ENCODE measurements at places on chromosomes 5 and 9.

DNA sequence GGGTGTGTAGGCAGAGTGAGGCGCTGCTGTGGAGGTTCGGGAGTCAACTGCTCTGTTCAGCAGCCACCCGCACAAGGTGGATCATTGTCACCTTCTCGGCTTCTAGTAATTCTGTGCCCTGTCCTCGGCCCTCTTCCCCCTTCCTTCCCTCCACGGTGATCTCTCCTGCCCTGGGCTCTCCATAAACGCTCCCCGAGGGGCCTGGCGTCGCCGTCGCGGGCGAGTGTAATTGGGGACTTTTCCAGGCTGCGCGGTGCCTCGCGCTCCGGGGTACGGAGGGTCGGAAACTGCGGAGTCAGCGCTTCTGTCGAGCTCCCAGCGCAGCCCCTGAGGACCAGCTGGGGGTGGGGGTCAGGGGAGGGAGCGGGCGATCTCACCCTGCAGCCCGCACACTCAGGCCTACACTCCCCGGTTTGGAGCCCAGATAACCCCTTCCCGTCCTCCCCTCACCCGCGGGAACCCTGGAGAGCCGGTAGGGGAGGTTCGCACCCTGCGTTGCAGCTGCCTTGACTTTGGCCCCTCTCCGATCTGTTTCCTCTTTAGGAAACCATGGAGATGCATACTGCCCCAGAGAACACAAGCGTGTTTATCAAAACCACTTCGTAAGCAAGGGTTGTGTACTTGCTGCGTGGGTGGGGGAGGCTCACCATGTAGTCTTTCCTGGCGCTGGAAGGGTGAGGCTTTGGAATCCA is 188.3 kb upstream of the ZNF618 start:
- no peaks in the 10 kb centered on the region for H3K4me1 ChIP-seq
- H3K27ac ChIP-seq: no peak overlapping the region
- peak overlapping the region; percentile 40 for H3K4me3 ChIP-seq
- no peak for DNase-seq
- H3K36me3 ChIP-seq: no peaks in the 10 kb centered on the region

DNA sequence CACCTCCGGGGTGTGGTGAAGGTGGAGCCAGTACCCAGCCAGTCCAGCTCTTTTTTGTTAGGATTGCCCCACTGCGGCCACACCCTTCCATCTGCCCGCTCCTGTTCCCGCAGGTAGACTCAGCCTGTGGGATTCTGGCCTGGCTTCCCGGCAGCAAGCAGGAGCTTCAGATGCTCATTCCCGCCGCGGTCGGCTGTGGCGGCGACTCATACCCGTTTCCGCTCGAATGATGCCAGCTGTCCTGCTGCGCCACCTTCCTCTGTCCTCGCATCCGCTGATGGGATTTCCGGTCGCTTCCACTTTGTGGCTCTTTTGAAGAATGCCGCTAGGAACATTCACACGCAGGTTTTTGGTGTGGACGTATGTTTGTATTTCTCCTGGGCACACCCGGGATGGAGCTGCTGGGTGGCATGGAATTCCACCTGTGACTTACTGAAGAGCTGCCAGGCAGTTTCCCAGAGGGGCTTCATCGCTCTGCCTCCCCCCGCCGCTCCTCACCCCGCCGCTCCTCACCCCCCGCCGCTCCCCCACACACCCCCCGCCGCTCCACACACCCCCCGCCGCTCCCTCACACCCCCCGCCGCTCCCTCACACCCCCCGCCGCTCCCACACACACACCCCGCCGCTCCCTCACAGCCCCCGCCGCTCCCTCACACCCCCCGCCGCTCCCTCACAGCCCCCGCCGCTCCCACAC is 60.3 kb downstream of the TENT4A start:
- DNase-seq: no peak
- H3K4me3 ChIP-seq: no peak overlapping the region
- H3K36me3 ChIP-seq: no peaks in the 10 kb centered on the region
- H3K27ac ChIP-seq: no peak overlapping the region

DNA sequence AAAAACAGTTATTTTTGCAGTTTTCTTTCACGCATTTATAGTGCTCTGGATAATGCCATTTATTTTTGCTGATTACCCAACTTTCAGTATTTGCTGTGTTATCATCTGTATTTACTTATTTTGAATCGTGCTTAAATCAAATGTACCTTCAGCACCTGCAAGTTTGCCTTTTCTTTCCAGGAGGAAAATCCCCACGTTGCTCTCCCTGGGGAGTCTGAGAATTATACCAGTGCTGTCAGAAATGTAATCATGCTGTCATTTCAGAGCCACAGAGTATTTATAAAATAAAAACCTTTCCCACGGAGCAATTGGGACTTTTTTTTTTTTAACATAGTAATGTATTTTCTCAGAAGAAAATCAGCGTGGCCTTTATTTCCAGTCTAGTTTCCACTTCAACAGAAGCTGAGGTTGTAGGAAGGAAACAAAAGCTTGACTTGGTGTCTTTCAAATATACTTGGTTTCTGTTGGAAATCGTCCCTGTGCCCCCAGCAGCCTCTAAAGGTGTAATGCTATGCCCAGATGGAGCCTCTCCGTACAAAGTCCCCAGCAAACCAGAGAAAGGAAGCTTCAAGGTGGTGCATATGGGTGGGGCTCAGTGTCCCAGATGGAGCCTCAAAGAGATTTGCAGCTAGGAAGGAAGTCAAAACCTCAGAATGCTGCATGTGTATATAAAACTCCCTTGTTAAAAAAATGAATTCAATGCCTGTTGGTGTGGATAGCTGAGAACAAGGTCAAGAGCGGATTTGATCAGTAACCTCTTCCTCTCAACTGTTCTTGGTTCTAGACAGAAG is 2.1 kb downstream of the GPR150 start:
- no peaks in the 10 kb centered on the region for H3K36me3 ChIP-seq
- H3K27ac ChIP-seq: no peak overlapping the region
- H3K27me3 ChIP-seq: no peaks in the 10 kb centered on the region
- DNase-seq: no peak
- peak overlapping the region; percentile 83 for H3K4me3 ChIP-seq
- H3K4me1 ChIP-seq: peaks cover 24% of the 10 kb centered on the region

- H3K27me3 ChIP-seq: no peaks in the 10 kb centered on the region
- H3K27ac ChIP-seq: no peak overlapping the region
- no peak overlapping the region for H3K4me3 ChIP-seq
- no peaks in the 10 kb centered on the region for H3K36me3 ChIP-seq
Observed at GRCh38 chr9:119114681-119115080, 254.6 kb downstream of the BRINP1 start.

GRCh38 chr5:81172710-81173109 is 60.4 kb upstream of the CKMT2 start:
- no peak overlapping the region for H3K4me3 ChIP-seq
- no peak overlapping the region for H3K27ac ChIP-seq
- no peak for DNase-seq

- no peaks in the 10 kb centered on the region for H3K4me1 ChIP-seq
- H3K27me3 ChIP-seq: no peaks in the 10 kb centered on the region
- no peaks in the 10 kb centered on the region for H3K36me3 ChIP-seq
- H3K27ac ChIP-seq: no peak overlapping the region
Observed at GRCh38 chr9:38130724-38131123, 61.7 kb upstream of the SHB start.

DNA sequence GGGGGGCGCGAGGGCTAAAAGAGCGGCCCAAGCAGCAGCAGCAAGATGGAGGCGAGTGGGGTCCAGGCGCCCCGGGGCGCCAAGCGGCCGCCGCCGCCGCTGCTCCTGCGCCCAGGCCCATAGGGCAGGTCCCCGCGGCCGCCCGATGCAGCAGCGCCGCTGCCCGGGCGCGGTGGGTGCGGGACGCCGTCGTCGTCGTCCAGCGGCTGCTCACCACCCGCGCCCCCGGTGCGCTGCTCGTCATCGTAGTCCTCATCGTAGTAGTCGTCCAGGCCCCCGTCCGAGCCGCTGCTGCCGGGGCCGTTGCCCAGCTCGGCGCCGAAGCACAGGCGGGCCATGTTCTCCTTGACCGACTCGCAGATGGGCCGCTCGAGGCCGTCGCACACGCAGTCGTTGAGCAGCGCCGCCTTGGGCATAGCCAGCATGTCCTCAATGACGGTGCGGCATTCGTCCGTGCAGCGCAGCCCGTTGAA is 1.5 kb downstream of the GAS1 start:
- H3K36me3 ChIP-seq: peaks cover 2% of the 10 kb centered on the region
- DNase-seq: peak; percentile 4
- peak overlapping the region; percentile 91 for H3K4me3 ChIP-seq
- no peaks in the 10 kb centered on the region for H3K27me3 ChIP-seq

DNA sequence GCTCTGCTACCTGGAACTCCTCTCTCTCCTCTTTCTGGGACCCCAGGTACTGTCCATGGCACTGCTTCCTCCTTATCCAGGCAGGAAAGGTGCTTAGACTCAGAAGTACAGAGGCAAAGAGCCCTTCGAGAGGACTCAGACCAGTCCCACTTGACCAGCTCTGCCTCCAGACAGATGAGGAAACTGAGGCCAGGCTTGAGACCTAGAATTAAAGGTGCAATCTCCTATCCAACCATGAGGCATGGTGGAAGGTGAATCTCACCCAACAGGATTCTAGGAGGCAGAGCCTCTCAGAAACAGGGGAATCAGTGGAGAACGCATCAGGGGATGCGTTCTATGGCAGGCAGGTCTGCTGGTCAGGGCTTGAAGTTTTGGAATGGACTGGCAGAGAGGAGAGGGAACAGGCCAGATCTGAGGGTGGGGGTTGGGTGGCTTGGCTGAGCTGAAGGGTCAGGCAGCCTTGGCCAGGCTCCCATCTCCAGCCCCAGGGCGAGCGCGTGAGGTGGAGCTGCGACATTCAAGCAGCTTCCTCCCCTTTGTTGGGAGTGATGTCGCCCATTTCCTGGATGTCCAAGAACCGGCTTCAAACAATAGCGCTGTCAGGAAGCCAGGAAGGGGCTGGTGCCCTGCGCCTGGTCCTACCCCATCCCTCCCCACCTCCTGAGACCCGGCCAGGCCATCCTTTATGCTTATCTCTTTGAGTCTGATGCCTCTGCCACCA is 26.2 kb downstream of the NDUFA8 start:
- H3K4me3 ChIP-seq: no peak overlapping the region
- no peaks in the 10 kb centered on the region for H3K4me1 ChIP-seq
- H3K36me3 ChIP-seq: no peaks in the 10 kb centered on the region
- DNase-seq: no peak

- DNase-seq: no peak
- H3K27me3 ChIP-seq: no peaks in the 10 kb centered on the region
- no peaks in the 10 kb centered on the region for H3K36me3 ChIP-seq
- H3K4me1 ChIP-seq: peaks cover 23% of the 10 kb centered on the region
- peak overlapping the region; percentile 20 for H3K4me3 ChIP-seq
Observed at GRCh38 chr9:125544988-125545651, 161.9 kb downstream of the MAPKAP1 start.

DNA sequence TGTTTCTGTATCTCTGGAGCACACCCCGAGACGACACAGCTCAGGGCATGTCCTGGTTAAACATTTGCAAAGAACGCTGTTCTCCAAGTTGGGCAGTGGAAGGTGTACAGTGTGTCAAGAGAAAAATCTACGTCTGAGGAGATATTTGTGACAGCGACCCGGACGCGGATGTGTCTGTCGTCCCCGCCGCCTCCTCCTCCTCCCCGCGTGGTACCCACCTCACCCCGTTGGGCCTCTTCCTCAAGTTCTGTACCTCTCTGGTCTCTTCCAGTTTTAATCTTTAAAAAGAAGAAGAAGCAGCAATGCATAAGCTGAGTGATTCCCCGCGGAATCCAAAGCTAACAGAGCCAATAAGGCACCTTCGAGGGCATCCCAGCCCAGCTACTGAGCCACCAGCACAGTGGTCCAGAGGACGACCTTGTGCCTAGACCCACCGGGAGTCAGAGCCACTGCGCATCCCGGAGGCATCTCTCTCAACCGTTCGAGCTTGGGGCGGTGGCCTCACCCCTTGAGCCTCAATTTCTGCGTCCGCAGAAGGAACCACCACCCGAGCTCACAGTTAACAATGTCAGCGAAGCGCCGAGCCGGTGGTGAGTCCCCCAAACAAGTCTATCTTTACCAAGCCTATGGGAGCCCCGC is 467 bp downstream of the C9orf78 start:
- peak overlapping the region; percentile 92 for H3K27ac ChIP-seq
- no peak for DNase-seq
- peak overlapping the region; percentile 86 for H3K4me3 ChIP-seq

- H3K4me3 ChIP-seq: no peak overlapping the region
- H3K4me1 ChIP-seq: peaks cover 5% of the 10 kb centered on the region
- no peaks in the 10 kb centered on the region for H3K36me3 ChIP-seq
- DNase-seq: no peak
Observed at GRCh38 chr5:139457653-139458306, 4.8 kb downstream of the ECSCR start.

- H3K27me3 ChIP-seq: no peaks in the 10 kb centered on the region
- DNase-seq: no peak
- H3K27ac ChIP-seq: no peak overlapping the region
- no peaks in the 10 kb centered on the region for H3K36me3 ChIP-seq
- H3K4me1 ChIP-seq: no peaks in the 10 kb centered on the region
Observed at GRCh38 chr5:57750282-57750681, 267.7 kb upstream of the ACTBL2 start.

- no peaks in the 10 kb centered on the region for H3K36me3 ChIP-seq
- H3K27ac ChIP-seq: no peak overlapping the region
- no peak for DNase-seq
Observed at GRCh38 chr5:102682101-102682647, 72.9 kb upstream of the PAM start.

DNA sequence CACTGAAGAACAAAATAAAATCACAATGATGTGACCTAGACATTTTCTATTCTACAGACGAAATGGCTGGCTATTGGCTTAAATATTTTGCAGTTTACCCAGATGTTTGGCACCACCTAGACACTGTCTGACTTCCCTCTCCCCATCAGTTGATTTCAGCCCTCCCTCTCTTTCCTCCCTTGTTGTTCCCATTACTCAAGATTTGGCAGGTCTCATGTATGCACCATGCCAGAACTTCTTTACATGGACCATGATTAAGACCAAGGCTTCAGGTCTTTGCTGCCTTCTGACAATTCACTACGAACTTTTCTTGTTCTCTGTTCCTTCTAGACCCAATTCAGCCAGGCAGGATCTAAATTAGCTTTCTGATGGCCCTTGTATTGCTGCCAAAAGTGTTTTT is 66.6 kb upstream of the GDNF start:
- no peak overlapping the region for H3K4me3 ChIP-seq
- H3K36me3 ChIP-seq: no peaks in the 10 kb centered on the region
- H3K27me3 ChIP-seq: no peaks in the 10 kb centered on the region

DNA sequence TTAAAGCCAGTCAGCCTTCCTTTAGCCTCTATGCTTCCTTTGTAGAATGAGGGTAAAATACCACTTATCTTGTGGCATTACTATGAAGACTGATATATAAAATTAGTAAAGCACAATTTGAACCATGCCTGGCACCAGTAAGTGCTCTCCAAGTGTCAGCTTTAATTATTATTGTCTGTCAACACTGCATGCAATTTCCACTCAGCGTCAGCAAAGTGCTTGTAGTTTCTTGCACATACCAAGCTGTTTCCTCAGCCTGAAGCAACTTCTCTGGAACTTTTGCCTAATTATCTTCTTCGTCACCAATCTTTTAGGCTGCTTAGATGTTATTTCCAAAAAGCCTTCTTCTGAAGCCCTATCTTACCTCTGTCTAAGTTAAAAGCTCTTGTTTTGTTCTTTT is 177.3 kb downstream of the CDC42SE2 start:
- peaks cover 25% of the 10 kb centered on the region for H3K36me3 ChIP-seq
- no peaks in the 10 kb centered on the region for H3K27me3 ChIP-seq
- H3K4me3 ChIP-seq: no peak overlapping the region

Data from thoracic aorta (tissue), 2 donors.